Inflammatory macrophage treated with lipopolysaccharide for 4 hours (primary cell): ENCODE measurements at places on chromosomes 3 and 15.

DNA sequence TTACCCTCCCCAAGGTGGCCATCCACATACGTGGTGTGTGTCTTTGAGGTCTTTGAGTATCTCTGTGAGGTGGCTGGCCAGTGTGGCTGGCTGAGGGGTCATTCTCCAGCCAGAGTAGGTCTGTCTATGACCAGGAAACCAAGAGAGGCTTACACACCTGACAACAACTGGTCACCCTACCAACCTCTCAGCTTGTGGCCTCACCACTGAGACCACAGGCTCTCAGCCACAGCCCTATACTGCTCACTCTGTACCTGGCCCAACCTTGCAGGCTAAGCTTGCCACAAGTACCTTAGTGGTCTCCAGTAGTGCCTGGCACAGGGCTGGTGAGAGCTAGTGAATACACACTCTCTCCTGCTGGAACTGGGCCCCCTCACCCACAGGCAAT is 5.1 kb downstream of the HEMK1 start:
- no peak for DNase-seq

DNA sequence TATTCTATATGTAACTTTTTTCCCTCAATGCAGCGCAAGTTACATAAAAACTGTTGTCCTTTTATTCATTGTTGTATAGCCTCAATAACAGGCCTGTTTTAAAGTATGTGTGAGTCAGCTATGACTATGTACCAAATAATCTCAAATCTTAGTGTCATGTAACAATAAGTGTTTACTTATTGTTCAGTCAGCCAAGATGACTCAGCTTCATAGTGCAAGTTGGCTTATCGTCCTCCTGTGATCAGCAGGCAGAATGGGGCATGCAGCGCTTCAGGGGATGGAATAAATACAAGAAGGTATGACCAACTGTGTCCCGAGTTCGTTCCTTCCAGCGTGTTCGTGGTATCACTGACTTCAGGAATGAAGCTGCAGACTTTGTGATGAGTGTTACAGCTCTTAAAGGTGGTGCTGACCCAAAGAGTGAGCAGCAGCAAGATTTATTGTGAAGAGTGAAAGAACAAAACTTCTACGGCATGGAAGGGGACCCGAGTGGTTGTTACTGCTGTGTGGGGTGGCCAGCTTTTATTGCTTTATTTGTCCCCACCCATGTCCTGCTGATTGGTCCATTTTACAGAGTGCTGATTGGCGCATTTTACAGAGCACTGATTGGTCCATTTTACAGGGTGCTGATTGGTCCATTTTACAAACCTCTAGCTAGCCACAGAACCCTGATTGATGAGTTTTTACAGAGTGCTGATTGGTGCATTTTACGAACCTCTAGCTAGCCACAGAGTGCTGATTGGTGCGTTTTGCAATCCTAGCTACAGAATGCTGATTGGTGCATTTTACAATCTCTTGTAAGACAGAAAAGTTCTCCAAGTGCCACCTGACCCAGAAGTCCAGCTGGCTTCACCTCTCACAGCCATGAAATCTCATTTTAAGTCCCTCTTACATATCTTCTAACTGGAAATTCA is 1016.0 kb downstream of the MCTP2 start:
- no peak for DNase-seq

DNA sequence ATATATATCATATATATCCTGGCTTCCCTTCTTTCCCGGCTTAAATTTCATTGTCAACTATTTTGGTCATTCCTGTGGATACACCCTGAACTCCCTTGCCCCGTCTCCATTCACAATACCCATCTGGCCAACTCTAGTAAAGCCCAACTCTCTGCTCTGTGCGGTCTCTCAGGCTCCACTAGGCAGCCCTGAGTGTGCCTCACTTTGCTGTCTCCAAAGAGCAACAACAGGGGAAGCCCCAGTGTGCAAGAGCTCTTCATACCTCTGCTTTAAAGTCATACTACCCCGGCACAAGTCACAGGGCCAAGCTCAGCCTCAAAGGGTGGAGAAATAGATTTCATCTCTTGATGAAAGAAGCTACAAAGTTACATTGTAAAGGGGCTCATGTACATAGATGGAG is 18.9 kb upstream of the FEM1B start:
- DNase-seq, result no peak

DNA sequence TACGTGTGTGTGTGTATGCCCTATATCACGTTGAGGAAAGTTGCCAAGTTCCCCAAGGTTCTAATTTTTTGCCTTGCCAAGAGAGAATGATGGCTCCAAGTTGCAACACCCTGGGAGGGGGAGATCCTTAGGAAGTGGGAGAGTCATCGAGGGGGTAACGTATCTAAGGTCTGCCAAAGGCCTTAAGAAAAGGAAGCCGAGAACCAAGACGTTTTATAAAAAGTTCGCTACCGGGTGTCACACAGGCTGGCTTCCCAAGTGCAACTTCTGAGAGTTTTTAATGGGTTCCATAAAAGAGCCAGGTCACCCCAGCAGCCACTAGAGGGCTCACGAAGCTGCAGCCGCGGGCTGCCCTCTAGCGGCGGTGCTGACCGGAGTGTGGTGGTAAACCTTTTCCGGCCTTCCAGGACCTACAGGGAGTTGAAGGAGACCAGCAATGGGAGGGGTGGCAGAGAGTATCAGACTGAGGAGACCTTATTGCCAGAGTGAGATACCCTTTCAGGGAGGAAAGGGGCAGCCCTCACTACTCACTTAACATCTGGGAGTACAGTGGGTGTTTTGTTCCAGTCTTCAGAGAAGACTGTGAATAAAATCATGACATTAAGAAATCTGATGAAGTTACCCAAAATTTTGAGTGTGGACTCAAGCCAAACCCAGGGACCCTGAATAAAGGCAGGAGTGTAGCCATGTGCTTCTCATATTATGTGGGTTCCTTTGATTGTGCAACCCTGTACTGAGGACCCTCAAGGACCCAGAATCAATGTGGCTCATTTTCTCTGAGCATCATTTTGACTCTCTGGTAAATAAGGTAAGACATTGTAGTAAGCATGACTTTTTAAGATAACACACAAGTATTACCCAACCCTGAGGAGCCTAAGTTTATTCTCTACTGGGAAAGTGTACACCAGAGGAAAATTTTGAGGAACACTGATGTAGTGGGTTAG is 2.5 kb upstream of the RFX7 start:
- peak; percentile 90 for DNase-seq

DNA sequence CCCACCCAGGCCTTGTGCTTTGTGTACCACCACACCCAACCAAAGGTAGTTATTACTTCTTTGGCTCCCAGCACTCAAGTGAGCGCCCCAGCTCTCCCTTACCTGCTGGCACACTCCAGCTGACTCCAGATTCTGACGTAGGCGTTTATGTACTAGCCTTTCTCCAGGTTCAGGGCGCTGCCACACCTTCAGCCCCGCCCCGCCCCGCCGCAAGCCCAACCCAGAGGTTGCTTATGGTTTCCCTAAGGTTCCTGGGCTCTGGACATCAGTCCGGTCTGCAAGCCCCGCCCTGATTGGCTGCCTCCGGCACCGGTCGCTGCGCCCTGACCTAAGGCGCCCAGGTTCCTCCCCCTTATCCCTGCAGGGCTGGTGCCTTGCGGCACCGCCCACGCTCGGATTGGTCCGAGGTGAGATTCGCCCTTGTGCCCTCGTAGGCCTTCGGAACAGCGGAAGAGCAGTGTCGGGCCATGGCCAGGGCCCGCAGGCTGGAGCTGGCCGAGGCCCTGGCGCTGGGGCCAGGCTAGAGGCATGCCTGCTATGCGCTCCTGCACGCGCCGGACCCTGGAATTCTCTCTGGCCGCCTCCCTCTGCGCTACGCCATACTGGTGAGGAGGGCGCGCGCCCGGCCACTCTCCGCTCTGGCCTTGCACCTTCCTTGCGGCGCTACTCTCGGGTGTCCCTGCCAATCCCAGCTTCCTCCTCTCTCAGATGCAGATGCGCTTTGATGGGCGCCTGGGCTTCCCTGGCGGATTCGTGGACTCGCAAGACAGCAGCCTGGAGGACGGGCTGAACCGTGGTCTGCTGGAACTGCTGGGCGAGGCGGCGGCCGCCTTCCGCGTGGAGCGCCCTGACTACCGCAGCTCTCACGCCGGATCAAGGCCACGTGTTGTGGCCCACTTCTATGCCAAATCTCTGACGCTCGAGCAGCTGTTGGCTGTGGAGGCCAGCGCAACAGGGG is 19.8 kb upstream of the NUDT16 start:
- DNase-seq, result peak; percentile 91

GRCh38 chr3:112364291-112364690 is 31.3 kb downstream of the CD200 start:
- peak; percentile 83 for DNase-seq

DNA sequence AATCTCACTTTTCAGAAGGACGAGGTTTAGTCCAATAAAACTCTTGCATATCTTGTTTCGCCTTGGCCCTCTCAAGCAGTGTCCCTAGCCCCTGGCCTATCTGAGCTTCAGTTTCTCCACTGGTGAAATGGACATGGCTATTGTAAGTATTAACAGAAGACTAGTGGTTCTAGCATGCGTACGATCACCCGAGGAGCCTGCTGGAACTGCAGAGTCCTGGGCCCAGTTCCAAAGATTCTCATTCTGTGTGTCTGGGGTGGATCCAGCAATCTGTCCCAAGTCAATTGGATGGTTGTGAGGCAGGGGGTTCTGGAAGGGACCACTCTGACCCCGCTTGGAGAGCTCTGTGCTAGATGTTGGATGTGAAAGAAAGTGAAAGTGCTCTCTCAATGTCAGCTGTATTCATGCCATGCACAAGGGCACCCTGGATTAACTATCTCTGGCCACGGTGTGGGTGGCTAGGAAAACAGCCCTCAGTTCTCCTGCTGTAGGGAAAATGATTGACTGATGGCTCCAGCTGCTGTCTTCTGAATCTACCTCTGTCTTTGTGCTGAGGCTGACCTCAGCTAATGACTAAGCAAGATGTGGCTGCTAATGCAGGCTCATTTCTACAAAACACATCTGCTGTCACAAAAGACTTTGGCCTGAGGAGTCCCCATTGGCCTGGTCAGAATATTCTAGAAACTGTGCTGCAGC is 1.9 kb upstream of the PLA1A start:
- peak; percentile 64 for DNase-seq

DNA sequence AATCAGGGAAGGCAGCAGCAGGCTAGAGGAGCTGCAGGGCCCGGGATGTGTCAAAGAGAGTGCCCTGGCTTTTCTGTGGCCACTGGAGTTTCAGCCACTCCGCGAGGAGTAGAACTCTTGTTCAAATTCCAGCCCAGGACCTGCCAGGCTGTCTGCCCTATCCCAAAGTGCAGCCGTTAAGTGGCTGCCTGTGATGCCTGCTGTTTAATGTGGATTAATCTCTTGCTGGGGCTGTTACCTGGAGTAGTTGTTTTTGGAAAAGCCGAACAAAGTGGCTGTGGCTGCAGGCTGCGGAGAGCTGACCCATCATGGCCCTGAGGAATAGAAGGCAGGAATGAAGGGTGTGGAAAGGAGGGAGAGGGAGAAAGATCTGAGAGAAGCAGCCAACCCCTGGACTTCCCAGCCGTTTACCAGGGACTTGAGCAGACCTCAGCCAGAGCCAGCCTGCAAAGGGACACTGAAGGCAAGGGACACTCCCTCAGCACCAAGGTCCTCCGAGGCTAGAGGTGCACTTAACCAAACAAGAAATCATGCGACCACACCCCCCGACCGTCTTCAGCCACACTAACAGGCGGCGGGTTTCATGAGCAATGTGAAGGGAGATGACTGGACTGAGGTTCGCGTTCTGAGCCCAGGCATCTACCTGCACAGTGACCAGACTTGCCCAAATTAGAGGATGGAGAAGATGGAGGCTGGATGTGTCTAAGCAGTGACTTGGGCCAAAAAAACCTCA is 4.7 kb downstream of the CDAN1 start:
- no peak for DNase-seq
